ENCODE measurements at places on chromosomes 5 and 9. TPM values are rescaled to one million over a fixed set of nuclear protein-coding genes. Genes with fewer than 3 reads are reported as not detected.

The SLC34A3 gene
- total RNA-seq: not detected

The ASB6 gene
- 17.3 TPM for total RNA-seq

The ZBED3 gene
- total RNA-seq: not detected

The WNT8A gene
- total RNA-seq: not detected

The SPATA31C1 gene
- total RNA-seq: 0.07 TPM

The RIC1 gene
- total RNA-seq: 16.9 TPM

The PCDHAC1 gene
- total RNA-seq: not detected

The SPINK1 gene
- 2.2 TPM for total RNA-seq

The LRRC19 gene
- not detected for total RNA-seq

The TAF11L3 gene
- total RNA-seq: not detected

- peaks cover 11% of the 10 kb centered on the region for H3K27me3 ChIP-seq
- no peak overlapping the region for H3K4me3 ChIP-seq
- DNase-seq: peak; percentile 81
- H3K36me3 ChIP-seq: no peaks in the 10 kb centered on the region
- H3K4me1 ChIP-seq: no peaks in the 10 kb centered on the region
Observed at GRCh38 chr5:4879693-4880303, 260.3 kb upstream of the ADAMTS16 start.

DNA sequence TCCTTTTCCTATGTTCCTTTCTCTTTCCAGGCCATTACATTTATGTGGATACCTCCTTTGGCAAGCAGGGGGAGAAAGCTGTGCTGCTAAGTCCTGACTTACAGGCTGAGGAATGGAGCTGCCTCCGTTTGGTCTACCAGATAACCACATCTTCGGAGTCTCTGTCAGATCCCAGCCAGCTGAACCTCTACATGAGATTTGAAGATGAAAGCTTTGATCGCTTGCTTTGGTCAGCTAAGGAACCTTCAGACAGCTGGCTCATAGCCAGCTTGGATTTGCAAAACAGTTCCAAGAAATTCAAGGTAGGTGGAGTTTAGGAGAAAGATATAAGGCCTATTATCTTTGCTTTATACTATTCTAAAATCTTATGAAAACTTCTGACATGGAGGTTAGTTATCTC, 64.5 kb downstream of the MAMDC2 start:
- H3K4me3 ChIP-seq: no peak overlapping the region
- no peak overlapping the region for H3K27ac ChIP-seq
- H3K4me1 ChIP-seq: no peaks in the 10 kb centered on the region
- no peaks in the 10 kb centered on the region for H3K36me3 ChIP-seq
- DNase-seq: no peak

DNA sequence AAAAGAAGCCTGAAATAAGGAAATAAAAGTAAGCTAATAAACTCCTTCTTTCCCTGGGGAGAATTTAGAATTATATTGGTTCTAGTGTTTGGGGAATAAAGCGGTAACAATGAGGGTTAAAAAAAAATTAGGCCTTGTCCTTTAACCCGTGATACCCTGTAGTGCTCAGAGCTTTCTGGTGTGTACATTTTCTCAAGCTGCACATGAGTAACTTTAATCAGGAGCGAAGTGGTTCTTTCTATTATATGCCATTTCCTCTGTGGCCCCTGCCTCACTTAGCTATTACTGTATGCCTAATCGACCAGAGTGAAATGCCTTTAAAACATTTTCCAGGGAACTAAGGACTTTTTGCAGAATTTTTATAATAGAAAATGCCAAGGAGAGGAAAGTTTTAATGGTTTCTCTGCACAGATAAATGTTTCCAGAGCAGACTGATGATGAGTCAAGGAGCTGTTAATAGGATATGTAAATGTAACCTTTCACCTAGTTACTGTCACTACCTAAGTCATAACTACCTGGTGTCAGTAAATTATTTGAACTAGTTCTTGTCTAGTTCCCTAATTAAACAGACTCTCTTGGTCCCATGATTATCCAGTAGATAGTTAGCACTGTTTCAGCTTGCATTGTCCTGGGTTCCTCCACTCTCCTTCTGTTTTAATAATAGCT, 7.6 kb downstream of the PAM start:
- DNase-seq: no peak
- H3K36me3 ChIP-seq: no peaks in the 10 kb centered on the region
- no peaks in the 10 kb centered on the region for H3K27me3 ChIP-seq
- no peak overlapping the region for H3K27ac ChIP-seq

GRCh38 chr9:133406480-133407307, 11.1 kb downstream of the REXO4 start:
- H3K4me3 ChIP-seq: no peak overlapping the region
- no peaks in the 10 kb centered on the region for H3K4me1 ChIP-seq
- no peaks in the 10 kb centered on the region for H3K27me3 ChIP-seq
- H3K27ac ChIP-seq: no peak overlapping the region
- peaks cover 82% of the 10 kb centered on the region for H3K36me3 ChIP-seq

- no peak for DNase-seq
- H3K36me3 ChIP-seq: no peaks in the 10 kb centered on the region
- H3K27me3 ChIP-seq: no peaks in the 10 kb centered on the region
- H3K4me3 ChIP-seq: no peak overlapping the region
Observed at GRCh38 chr9:8924562-8924961, 1125.0 kb upstream of the DMAC1 start.

- no peak overlapping the region for H3K27ac ChIP-seq
- DNase-seq: no peak
- peaks cover 4% of the 10 kb centered on the region for H3K4me1 ChIP-seq
- no peaks in the 10 kb centered on the region for H3K36me3 ChIP-seq
Observed at GRCh38 chr5:6818594-6819511, 105.6 kb downstream of the TENT4A start.

DNA sequence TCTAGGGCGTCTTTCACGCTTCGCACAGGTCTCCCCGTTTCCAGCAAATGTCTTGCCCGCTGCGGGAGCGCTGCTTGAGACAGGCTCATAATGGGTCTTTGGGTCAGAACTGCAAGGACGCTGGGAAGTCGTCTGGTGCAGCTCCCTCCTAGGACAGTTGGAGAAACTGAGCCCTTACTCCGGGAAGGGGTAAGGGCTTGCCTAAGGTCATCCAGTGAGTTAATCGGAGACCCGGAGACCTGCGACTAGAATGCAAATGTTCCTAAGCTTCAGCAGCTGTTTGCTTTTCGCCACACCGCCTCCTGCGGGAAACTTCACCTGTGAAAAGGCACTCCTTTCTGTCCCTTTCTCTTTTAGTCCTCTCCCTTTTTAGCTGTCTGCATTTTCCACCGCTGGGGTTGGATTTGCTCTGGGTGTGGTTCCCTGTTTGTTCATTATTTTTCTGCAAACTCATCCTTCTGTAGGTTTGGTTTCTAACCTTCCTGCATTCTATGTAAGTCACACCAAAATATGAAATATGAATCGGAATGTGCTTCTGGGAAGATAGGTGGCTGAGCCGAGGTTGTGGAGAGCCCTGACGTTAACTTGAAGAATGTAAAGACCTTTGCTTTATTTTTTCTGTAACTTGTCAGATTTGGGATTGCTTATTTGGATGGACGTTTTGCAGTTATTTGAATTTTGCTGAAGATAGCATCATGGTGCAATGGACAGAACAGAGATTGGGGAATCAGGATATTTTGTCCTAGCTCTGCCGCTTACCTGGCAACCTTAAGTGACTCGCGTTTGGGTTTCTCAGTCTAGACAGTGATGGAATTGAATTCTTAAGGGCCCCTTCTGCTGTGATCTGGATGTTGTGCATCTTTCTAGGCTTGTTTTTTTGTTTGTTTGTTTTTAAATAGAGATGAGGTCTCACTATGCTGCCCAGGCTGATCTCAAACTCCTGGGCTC, 909 bp downstream of the SLC36A1 start:
- no peaks in the 10 kb centered on the region for H3K27me3 ChIP-seq
- H3K4me1 ChIP-seq: peaks cover 18% of the 10 kb centered on the region
- peak overlapping the region; percentile 66 for H3K4me3 ChIP-seq
- peak overlapping the region; percentile 65 for H3K27ac ChIP-seq
- DNase-seq: peak; percentile 49

GRCh38 chr5:100777680-100778300, 125.3 kb downstream of the ST8SIA4 start:
- H3K36me3 ChIP-seq: no peaks in the 10 kb centered on the region
- no peak for DNase-seq

All from K562 (cell line).